Common myeloid progenitor, CD34-positive (primary cell): ENCODE measurements at places on chromosomes 6 and 20.

GRCh38 chr6:109978174-109979032 lies at the start of gene GPR6:
GPR6 (plus strand) TSS chr6:109978311; CDS start chr6:109979113, 802 bp downstream.
- DNase-seq, result peak; percentile 86

GRCh38 chr20:62321521-62321948 lies 18.7 kb downstream of the ADRM1 start:
- DNase-seq, result no peak

DNA sequence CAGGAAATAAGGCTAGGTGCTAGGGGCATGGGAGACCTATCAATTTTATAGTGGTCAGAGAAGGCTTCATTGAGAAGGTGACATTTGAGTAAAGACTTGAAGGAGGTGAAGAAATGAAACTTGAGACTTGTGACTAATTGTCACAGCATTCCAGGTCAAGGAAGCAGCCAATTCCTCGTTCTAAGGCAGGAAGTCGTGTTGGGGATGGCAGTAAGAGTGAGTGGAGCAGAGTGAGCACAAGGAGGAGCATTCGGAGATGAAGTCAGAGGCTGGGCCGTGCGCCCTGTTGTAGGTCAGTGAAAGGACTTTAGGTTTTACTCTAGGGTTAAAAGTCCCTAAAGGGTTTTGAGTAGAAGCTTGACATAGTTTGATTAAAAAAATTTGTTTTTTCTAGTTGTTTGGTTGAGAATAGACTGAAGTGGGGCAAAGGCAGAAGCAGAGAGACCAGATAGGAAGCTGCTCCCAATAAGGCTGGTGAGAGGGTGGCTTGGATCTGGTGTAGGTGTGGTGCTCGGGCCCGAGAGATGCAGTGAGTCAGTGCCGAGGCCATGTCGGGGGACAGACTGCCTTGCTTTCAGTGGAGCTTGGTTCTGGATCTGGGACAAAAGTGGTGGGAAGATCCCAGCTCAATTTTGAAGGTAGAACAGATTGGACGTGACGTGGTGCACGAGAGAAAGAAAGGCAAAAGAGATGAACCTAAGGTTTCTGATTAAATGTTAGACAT lies 2.6 kb upstream of the RSPH3 start:
- no peak for DNase-seq

DNA sequence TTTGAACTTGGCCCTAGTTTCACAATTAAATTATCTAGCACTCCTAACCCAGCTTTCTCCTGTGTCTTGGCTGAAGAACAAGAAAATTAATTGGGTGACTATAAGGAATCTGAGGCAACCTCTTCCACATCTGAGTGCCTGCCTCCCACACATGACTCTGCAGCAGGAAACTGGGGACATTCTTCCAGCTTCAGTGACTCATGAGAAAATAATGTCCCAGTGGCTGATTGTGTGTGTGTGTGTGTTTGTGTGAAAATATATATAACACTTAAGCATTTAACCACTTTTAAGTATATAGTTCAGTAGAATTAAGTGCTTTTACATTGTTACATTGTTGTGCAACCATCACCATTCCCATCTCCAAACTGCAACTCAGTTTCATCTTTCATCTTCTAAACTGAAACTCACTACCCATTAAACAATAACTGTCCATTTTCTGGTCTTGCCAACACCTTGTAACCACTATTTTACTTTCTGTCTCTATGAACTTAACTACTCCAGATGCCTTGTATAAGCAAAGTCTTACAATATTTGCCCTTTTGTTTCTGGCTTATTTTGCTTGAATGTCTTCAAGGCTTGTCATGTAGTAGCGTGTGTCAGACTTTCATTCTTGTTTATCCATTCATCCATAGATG lies 8.7 kb downstream of the TRIM38 start:
- no peak for DNase-seq

- no peak for DNase-seq
Measured at GRCh38 chr6:141364232-141364631, 768.5 kb upstream of the GJE1 start.

GRCh38 chr6:125149256-125150144 lies 4.1 kb upstream of the TPD52L1 start:
- DNase-seq, result no peak

- DNase-seq, result no peak
Measured at GRCh38 chr6:113562248-113562647, 294.9 kb upstream of the MARCKS start.

DNA sequence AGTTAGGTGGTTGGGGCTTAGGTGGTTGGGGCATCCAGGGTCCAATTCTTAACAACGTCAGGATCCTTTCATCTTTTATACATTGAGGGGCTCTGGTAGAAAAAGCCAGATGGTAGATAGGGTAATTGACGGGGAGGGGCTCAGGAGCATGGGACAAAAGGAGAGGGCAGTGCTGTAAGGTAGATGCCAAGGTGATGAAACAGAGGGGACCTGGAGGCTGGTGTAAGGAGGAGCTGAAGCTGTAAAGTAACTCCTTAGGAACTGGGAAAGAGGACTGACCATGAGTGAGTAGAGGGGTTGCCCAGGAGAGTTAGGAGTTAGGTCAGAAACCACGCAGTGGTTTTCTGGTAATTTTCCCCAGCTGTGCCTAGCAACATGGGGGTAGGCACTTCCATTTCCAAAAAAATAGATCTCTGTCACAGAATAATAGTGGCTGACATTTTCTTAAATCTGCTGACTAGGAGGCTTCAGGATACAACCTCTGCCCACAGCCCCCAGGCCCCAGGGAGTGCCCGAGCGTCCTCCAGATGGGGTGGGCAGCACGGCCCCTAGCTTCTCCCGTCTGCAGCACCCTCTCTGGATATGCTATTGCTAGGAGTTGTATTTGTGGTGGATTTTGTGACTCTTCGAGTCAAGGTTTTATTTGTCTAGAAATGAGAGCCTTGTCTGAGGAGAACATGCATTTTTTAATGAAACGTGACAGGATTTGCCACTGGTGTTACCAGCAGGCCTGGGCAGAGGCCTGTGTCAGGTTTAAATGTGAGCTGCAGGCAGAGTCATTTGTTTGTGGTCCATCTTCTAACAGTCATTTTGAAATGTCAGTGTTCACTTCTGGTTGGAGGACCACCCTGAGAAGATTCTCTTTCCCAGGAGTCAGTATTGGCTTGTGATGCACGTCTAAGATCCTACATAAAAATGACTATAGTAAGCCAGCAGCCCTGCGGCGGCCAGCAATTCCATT lies 44.6 kb downstream of the TULP4 start:
- no peak for DNase-seq

DNA sequence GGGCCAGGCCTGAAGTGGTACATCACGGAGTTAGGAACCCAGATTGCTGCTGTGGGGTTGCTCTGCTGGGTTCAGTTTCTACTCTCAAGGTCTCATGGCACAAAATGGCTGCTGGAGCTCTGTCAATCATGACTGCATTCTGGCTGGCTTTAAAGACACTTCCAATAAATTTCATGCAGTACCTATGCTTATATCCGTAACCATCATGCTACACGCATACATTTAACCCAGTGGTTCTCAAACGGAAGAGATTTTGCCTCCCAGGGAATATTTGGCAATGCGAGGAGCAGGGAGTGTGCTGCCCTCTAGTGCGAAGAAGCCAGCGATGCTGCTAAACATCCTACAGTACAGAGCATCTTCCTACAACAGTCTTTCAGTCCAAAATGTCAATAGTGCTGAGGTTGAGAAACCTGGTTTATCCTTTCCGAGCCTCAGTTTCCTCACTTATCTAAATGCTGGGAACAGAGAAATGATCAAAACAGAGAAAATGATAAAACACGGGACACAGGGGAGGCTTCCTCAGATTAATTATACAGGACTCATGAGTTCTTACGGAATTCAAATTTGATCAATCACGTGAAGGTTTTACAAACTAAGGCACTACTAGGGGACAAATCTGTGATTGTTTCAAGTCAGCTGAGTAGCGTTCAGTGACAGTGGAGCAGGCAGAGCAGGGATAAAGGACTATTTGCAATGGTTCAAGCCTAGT lies 9.6 kb upstream of the SLC2A10 start:
- no peak for DNase-seq

GRCh38 chr6:60687085-60687484 lies 1598.9 kb downstream of the KHDRBS2 start:
- no peak for DNase-seq

DNA sequence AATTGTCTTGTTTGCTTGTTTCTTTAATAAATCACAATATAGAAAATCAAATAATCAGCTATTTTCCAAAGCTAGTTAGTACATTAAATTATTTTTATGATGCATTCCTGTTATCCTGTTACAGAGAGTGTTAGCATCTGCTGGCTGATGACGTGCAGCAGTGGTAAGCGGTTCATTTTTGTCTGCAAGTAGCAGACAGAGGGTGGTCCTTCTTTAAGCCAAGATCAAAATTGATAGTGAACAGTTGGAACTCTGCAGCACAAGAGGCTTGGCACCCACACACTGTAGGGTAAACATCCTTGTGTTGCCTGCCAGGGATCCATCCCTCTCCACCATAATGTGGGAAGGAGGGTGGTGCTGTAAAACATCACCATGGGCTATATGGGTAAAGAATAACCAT lies 158.3 kb downstream of the FRK start:
- no peak for DNase-seq

GRCh38 chr6:157943964-157944283 lies 37.7 kb upstream of the SYNJ2 start:
- no peak for DNase-seq

DNA sequence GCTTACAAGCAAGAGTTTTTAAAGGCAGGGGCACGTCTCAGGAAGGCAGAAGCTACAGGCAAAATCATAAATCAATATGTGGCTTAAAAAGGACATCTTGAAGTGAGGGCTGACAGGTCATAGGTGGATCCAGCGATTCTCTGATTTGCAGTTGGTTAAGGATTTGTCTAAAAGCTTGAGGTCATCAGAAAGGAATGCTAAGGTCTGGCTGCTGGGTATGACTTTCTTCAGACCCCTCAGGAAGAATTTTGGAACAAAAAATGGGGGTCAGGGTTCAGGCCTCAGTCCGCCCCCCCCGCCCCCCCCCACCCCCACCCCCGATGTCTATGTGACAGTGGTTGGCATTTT lies 261.9 kb downstream of the CDH4 start:
- no peak for DNase-seq

- peak; percentile 93 for DNase-seq
Measured at GRCh38 chr6:116631379-116631990, 15.2 kb downstream of the RSPH4A start.

- DNase-seq, result peak; percentile 96
Measured at GRCh38 chr6:14476793-14477531, 359.4 kb downstream of the CD83 start.

- peak; percentile 73 for DNase-seq
Measured at GRCh38 chr6:31822036-31822821, 5.3 kb upstream of the HSPA1B start.

- DNase-seq, result no peak
Measured at GRCh38 chr6:48809245-48809644, 653.8 kb downstream of the MMUT start.

- no peak for DNase-seq
Measured at GRCh38 chr20:31751126-31751525, 12.0 kb downstream of the TPX2 start.

- no peak for DNase-seq
Measured at GRCh38 chr20:6530779-6531315, 236.6 kb upstream of the BMP2 start.

- DNase-seq, result no peak
Measured at GRCh38 chr6:53746442-53747103, 48.2 kb upstream of the LRRC1 start.

- DNase-seq, result peak; percentile 54
Measured at GRCh38 chr20:33262658-33263065, 20.4 kb upstream of the BPIFB1 start.

GRCh38 chr20:14259689-14260088 lies 77.7 kb downstream of the FLRT3 start:
- no peak for DNase-seq

DNA sequence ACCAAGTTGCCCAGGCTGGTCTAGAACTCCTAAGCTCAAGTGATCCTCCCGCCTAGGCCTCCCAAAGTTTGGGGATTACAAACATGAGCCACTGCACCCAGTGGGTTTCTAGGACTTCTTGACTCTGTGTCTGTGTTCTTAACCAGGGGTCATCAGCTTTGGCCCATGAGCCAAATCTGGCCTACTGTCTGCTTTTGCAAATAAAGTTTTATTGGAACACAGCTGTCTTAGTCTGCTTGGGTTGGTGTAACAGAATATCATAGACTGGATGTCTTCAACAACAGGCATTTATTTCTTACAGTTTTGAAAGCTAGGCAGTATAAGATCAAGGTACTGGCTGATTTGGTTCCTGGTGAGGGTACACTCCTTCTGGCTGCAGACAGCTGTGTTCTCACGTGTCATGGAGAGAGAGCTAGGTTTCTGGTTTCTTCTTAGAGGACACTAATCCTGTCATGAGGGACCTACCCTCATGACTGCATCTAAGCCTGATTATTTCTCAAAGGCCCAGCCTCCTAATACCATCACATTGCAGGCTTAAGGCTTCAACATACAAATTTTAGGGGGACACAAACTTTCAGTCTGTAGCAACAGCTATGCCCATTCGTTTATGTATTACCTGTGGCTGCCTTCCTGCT lies 23.3 kb downstream of the ARFGEF2 start:
- no peak for DNase-seq
